ENCODE measurements at places on chromosomes 13 and 19.

- no peak for DNase-seq
Observed at GRCh38 chr19:10748195-10748926, 30.5 kb downstream of the DNM2 start.

- no peak for DNase-seq
Observed at GRCh38 chr13:111143865-111144540, 28.9 kb downstream of the ARHGEF7 start.

GRCh38 chr13:45372189-45373161, 31.5 kb upstream of the TPT1 start:
- no peak for DNase-seq

DNA sequence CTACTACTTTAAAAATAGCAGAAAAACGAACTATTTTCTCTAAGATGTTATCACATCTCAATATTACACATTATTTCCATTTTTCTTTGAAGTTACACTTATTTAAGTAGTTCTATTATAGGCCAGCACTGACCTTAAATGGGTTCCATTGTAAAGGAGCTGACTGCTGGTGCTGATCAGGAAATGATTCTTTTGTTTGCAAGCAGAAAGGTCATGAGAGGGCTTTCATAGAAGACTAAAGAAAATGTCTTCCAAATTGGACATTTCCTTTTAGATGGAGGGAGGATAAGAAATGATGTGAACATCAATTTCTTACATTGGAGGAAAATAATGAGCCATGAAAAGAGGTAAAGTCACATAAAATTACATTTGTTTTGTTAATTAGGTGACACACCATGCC, 96.2 kb downstream of the SUCLA2 start:
- no peak for DNase-seq

DNA sequence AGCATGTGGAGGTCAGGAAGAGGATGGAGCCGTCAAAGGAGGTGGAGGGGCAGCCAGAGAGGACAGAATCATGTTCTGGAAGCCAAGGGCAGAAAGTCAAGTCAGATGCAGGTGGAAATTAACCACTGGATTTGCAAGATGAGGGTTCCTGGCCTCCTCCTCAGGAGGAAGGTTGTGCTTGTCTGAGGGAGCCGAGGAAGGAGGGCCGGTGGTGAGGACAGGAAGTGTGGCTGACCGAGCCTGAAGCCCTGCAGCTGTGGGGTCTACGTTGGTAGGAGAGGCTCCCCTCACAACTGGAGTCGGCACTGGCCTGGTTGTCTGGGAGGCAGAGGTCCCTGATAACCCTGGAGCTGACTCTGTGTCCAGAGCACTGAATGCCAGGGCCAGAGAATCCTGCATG, 15.4 kb upstream of the DHDH start:
- no peak for DNase-seq

DNA sequence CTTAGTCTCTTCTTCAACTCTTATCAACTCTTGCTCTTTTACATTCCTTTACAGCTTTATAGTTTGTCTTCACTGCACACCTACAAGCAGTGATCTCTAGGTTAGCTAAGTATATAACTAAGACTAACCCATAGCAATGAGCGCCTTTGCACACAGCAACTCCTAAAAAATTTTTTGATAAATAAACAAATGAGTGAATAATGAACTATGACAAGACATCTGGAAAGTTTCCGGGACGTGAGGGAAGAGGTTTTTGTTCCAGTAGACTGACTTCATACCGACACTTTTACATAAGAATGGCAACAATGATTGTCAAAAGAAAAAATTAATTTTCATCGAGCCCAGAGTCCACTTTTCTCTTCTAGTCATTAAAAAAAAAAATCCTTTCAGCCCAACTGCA, 98.3 kb downstream of the ELF1 start:
- no peak for DNase-seq

GRCh38 chr19:1862424-1863327, 703 bp downstream of the KLF16 start:
- DNase-seq: peak; percentile 82
